NCI-H1694 treated with DMSO at 0.1 percent for 48 hours (cell line): ENCODE measurements at places on chromosomes 12 and 14.

DNA sequence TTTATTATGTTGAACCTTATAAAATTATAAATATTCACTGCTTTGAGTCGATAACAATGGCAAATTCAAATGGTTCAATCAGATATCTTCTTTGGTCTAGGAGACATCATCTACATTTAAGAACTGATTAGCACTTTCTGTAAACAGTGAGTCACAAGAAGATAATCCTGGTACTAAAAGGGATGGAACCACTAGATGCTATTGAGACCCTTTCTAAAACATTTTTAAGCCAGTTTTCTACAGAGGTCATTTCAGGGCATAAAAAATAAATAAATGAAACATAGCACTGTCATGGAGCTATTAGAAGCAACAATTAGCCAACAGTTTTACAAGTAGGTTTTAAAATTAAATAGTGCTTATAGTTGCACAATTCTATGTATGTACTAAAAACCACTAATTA is 212.2 kb downstream of the DUSP6 start:
- DNase-seq: no peak

DNA sequence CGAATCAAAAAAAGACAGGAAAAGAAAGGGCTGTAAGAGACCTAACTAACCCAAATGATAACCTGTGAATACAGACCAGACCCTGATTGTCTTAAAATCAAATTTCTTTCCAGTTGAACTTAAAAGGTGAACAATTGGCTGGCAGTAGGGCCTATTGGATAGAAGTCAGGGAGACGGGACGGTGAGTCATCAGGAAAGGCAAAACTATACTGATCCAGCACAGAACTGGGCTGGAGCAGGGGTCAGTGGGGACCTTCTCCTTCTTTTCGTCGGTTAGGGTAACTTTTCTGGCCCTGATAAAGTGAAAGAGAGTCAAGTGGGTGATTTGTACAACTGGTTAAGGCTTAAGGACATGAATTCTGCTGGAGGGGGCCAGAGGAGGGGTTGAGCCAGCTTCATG is 84.9 kb upstream of the OTX2 start:
- no peak for DNase-seq

- no peak for DNase-seq
These were observed 23.0 kb upstream of the BATF start for GRCh38 chr14:75499084-75499875.

GRCh38 chr12:33678221-33678964 is 238.8 kb upstream of the SYT10 start:
- no peak for DNase-seq

GRCh38 chr12:129190827-129191226 is 337.5 kb downstream of the GLT1D1 start:
- no peak for DNase-seq

DNA sequence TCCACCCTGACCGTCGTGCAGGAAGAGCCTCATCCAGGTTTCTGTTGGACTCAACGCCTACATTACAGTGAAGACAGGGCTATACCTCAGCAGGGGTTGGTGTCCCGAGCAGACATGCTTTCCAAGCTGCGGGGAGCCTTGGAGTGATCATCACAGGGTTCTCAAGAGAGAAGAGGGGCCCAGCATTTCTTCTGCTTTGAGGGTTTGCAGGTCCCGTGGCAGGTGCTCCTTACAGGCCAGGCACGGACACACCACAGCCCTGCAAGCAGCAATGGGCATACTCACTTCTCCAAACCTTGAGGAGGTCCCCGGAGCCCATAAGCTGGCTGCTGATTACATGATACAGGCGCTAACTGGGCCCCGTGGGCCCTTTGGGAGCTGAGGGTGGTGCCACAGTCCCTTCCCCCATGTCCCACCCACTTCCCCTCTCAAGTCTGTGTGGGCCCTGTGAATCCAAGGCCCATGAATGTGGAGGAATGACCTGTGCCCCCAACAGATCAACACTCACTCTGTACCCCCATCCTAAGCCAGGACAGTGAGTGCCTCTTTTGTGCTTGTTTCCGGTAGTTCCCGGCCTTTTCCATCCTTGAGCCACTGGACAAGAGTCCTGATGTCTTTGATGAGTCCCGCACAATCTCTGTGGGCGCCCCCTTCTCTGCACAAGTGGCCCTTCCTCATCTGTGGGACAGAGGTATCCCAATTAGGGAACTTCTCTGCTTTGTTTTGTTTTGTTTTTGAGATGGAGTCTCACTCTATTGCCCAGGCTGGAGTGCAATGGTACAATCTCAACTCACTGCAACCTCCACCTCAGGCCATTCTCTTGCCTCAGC is 1.1 kb downstream of the AQP2 start:
- DNase-seq: no peak

DNA sequence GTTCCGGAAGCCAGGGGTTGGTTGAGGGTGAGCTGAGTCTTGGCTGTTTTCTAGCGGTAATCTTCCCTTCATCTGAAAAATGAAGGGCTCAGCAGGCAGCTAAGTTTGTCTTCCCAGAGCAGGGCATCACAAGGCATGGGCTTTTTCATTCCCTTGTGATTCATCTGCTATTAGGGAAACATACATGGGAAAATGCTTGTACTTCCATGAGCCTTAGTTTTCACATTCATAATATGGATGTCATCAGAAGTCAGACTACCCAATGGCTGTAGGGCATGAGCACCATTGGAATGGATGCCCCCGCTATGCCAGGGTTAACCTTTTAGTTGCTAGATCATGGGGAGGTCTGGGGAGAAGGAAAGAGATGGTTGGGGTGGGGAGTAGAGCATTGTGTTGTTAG is 18.7 kb downstream of the HELB start:
- DNase-seq: no peak

- DNase-seq: no peak
These were observed 16.6 kb upstream of the TRAF3 start for GRCh38 chr14:102760496-102761193.

DNA sequence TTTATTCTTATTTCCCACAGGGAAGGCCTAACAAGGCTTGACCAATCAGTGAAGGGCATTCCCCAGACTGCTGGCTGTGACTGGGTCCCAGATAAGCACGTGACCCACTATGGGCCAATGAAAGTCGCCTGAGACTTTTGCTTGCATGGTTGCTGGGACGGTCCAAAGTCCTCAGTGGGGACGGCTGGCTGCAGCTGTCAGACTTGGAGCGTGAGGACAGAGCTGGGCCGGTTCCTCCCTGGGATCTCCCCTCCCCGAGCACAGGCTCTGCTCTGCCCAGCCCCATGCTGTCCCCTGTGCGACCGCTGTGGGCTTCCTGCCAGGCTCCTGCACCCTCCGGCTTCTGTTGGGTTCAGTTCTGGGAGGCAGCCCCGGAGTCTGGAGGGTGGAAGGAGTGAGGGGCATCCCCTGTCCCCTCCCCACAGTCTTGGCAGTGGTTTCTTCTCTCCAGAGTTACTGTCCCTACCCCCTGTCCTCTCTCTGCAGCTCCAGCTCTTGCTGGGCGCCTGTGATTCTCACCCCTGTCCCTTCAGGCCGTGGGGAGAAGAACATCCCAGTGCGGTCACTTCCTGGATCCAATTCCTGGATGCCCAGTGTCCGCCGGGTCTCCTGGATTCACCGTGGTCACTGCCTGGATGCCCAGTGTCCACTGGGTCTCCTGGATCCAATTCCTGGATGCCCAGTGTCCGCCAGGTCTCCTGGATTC is 50.1 kb downstream of the GALNT9 start:
- DNase-seq: no peak

DNA sequence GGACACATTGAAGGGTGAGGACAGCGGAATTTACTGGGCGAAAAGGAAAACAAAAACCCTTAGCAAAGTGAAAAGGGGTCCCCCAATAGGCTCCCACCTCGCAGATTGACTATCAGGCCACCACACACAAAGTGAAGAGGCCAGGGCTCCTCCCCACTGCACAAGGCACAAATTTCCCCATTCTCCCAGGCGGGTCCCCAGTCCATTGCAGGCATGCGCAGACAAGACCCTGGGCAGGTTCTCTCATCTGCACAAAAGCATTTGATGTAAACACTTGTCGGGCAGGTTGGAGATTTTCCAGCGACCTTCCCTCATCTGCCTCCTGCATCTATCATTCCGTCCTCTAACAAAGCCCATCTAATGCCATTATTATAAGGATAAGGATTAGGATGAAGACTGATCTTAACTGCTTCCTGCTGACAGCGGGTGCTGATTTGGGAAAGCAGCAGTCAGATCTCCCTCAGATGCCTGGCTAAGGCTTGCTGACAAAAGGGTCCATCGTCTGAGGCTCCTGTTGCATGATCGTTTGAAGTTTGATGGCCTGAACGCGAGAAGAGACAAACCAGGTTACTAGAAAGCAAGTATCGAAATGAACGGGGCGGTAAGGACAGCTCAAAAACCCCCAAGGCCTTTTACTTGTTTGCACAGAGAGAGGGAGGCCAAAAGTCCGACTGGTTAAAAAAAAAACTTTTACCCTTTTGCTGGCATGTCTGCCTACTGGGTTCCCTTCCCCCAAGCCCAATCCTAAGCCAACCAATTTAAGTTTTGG is 14.4 kb downstream of the ASCL4 start:
- DNase-seq: no peak

- DNase-seq: no peak
These were observed 2.5 kb upstream of the PSEN1 start for GRCh38 chr14:73133795-73134194.
